ENCODE measurements at places on chromosomes 1 and 21. TPM values are rescaled to one million over a fixed set of nuclear protein-coding genes. Genes with fewer than 3 reads are reported as not detected.

Gene ARHGEF10L
- total RNA-seq = 73.8 TPM

Gene ITLN1
- 0.42 TPM for total RNA-seq

Gene NUP210L
- total RNA-seq = not detected

Gene NFASC
- total RNA-seq = 99.3 TPM

Gene CELA2A
- total RNA-seq = 9.3 TPM

Gene AMPD2
- 85.6 TPM for total RNA-seq

Gene OVAAL
- not detected for total RNA-seq

Gene CHI3L1
- total RNA-seq = 18.8 TPM

GRCh38 chr21:35227786-35228185, 178.7 kb upstream of the RUNX1 start:
- no peak overlapping the region for H3K27ac ChIP-seq
- no peak for DNase-seq
- H3K36me3 ChIP-seq = no peaks in the 10 kb centered on the region
- peaks cover 6% of the 10 kb centered on the region for H3K4me1 ChIP-seq
- no peak overlapping the region for H3K4me3 ChIP-seq
- no peaks in the 10 kb centered on the region for H3K27me3 ChIP-seq

GRCh38 chr1:226816576-226816975, 53.8 kb upstream of the PSEN2 start:
- peaks cover 14% of the 10 kb centered on the region for H3K4me1 ChIP-seq
- no peak overlapping the region for H3K4me3 ChIP-seq
- no peaks in the 10 kb centered on the region for H3K36me3 ChIP-seq
- no peaks in the 10 kb centered on the region for H3K27me3 ChIP-seq
- H3K27ac ChIP-seq = no peak overlapping the region

DNA sequence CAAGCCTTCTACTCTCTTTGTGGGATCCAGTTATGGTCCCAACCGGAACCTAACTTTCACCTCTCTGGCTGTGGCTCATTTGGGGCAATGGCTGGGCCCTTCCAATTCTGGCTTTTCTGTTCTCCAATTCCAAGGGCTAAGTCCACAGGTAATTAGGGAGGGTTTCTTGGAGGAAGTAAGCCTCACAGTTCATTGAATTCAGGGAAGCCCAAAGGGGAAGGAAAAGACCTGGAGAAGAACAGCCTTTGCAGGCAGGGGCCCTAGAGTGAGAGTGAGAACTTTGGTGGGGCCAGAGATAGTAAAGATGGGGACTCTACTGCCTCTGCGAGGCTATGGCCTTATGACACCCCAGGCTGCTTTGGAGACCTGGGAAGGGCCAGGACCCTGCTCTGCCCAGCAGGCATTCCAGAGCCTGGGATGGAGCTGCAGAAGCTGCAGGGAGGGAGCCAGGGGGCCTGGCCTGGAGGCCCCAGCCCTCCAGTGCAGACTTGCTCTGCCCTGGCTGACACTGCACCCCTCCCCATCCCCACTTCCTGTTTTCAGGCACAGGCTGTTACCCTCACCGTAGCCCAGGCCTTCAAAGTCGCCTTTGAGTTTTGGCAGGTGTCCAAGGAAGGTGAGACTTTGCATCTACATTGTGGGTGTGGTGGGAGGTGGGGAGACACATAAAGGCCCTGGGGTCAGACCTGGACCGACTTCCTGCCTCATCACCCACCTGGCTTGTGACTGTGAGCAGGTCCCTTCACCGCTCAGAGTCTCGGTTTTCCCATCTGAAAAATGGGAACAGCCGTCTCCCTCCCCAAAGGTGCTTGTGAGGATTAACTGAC, 18.9 kb downstream of the LDLRAP1 start:
- H3K36me3 ChIP-seq = no peaks in the 10 kb centered on the region
- peaks cover 8% of the 10 kb centered on the region for H3K4me1 ChIP-seq

DNA sequence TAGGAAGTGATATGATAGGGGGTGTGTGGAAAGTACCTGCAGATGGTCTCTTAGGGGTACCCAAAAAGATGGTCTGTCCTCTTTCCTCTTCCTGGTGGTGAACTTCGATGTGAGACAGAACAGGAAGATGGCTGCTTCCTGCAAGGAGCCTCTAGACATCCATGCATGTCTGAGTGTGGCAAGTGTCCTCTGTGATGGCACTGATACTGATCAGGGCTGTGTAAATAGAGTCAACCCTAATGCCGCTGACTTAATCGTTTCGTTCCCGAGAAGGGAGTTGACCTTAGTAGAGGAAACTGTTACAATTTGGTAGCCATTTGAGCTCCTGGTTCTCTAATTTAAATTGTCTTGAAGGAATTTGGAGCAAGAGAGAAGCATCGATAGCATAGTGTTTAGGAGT, 168.6 kb downstream of the VPS13D start:
- no peak overlapping the region for H3K4me3 ChIP-seq
- H3K4me1 ChIP-seq = peaks cover 17% of the 10 kb centered on the region
- H3K27me3 ChIP-seq = no peaks in the 10 kb centered on the region

GRCh38 chr1:182430263-182431068, 19.5 kb upstream of the RGSL1 start:
- no peaks in the 10 kb centered on the region for H3K36me3 ChIP-seq
- no peak for DNase-seq
- no peak overlapping the region for H3K4me3 ChIP-seq
- H3K27ac ChIP-seq = no peak overlapping the region

DNA sequence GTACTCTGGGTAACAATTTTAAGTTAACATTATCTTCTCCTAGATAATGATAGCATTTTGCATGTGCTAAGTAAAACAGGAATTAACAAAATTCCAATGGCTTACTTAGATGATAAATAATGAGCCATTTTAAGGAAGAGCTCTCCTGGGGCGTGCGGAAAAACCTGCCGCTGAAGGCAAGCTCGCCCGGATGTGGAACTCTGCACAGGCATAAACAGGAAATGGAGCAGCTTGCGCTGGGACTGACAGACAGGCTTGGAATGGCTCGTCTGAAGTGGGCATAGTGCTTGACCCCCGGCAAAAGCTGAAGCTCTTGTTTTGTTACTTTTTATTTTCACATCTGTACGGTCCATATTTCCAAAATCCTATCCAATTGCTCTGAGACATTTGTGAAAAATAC, 169.2 kb downstream of the ZNF281 start:
- DNase-seq = no peak
- no peak overlapping the region for H3K4me3 ChIP-seq
- no peaks in the 10 kb centered on the region for H3K36me3 ChIP-seq
- H3K4me1 ChIP-seq = no peaks in the 10 kb centered on the region
- H3K27me3 ChIP-seq = no peaks in the 10 kb centered on the region

- no peak overlapping the region for H3K4me3 ChIP-seq
- H3K27ac ChIP-seq = no peak overlapping the region
- peaks cover 4% of the 10 kb centered on the region for H3K27me3 ChIP-seq
- no peaks in the 10 kb centered on the region for H3K36me3 ChIP-seq
- no peak for DNase-seq
Measured at GRCh38 chr1:50348449-50349241, 74.6 kb downstream of the DMRTA2 start.

DNA sequence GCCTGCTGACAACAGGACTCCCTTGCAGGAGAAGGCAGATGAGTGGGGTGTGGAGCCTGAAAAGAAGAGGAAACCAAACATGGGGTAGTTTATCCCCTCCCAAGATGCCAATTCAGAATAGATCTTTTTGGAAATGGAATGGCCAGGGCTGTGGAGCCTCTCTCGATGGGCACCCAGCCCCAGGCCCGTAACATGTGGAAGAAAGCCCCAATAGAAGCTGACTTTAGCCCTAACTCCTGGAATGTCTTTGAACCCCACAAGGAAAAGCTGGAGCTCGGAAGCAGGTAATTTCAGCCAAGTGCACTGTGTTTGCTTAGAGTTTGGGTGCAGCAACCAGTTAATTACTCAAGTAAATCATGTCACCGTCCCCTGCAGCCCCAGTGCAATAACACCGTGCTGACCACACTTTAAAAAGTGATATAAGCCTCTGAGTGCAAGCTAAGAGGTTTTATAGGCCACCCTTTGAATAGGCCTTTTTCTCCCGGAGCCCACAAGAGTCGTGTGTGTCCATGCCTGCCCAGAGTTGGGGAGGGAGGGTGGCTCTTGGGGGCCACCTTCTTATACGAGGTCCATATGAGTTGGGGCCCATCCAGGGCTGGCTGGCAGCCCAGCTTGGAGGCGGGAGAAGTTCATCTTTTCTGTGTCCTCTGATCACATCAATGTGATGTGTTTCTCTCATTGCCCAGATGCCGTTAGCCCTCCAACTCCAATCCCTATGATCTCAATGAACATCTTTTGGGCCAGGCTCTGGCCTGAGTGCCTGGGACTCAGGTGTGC, 153.2 kb downstream of the TRABD2B start:
- no peaks in the 10 kb centered on the region for H3K4me1 ChIP-seq
- no peaks in the 10 kb centered on the region for H3K36me3 ChIP-seq
- no peak overlapping the region for H3K27ac ChIP-seq

DNA sequence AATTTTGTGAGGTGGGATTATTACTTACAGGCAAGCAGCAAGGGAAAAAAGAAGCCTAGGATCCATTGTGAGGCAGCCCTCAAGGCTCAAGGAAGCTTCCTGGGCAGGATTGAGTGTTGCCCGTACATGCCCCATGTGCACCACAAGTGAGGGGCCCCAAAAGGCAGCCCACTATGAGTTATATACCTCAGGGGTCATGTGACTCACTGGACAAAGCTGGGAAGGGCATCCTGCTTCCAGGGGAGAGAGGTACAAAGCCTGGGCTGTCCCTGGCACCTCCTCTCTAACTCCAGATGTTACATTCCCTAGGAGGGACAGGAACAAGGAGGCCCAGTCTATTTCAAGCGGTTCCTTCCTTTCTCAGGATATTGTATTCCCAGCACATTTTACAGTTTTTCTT, 34.0 kb upstream of the CD1D start:
- H3K36me3 ChIP-seq = no peaks in the 10 kb centered on the region
- no peak overlapping the region for H3K27ac ChIP-seq
- no peak overlapping the region for H3K4me3 ChIP-seq
- no peaks in the 10 kb centered on the region for H3K27me3 ChIP-seq
- peaks cover 22% of the 10 kb centered on the region for H3K4me1 ChIP-seq

DNA sequence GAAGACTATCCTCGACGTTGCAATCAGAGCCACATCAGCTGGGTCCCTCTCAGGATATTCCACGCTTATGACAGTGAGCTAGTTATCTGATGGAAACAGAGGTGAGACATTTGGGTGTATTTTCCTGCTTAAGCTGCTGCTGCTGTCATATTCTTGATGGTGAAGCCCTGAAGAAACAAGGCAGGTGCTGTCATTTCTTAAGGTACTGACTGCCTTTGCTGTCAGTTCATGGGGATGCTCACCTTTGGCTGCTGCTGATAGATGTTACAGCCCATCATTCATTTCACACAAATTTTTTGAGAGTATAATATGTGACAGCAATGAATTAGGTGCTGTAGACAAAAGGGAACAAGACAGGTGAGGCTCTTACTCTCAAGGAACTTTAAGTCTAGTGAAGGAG, 577.4 kb downstream of the LMO4 start:
- no peak overlapping the region for H3K4me3 ChIP-seq
- peaks cover 5% of the 10 kb centered on the region for H3K4me1 ChIP-seq
- DNase-seq = no peak

DNA sequence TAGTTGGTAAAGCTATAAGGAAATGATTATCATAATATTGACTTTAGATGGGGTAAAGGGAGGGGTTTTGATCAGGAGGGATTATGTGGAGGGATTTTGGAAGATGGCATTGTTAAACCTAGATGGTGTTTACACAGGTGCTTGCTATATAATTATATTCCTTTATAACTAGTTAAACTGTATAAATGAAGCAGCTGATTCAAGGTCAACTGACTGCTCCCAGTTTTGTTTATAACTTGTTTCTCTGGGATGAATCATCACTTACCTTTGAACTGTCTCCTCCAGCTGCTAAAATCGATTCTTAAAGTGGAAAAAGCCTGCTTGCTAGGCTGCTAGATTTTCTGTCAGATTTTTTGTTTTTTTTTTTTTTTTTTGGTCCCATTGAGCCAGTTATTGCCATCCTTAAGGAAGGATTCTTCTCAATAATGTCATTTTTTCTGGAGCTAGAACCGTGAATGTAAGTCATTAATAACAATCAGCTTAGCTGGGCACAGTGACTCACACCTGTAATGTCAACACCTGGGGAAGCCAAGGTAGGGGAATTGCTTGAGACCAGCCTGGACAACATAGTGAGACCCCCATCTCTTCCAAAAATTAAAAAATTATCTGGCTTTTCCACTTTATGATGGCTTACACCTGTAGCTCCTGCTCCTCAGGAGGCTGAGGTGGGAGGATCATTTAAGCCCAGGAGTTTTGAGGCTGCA, 153.2 kb downstream of the PIK3R3 start:
- DNase-seq = no peak
- H3K27ac ChIP-seq = no peak overlapping the region
- H3K36me3 ChIP-seq = no peaks in the 10 kb centered on the region
- no peak overlapping the region for H3K4me3 ChIP-seq
- H3K4me1 ChIP-seq = no peaks in the 10 kb centered on the region

GRCh38 chr21:24076179-24076578, 1531.1 kb downstream of the MRPL39 start:
- no peak overlapping the region for H3K4me3 ChIP-seq
- H3K27ac ChIP-seq = no peak overlapping the region
- H3K27me3 ChIP-seq = no peaks in the 10 kb centered on the region
- H3K36me3 ChIP-seq = no peaks in the 10 kb centered on the region
- DNase-seq = no peak
- H3K4me1 ChIP-seq = no peaks in the 10 kb centered on the region

- H3K4me3 ChIP-seq = peak overlapping the region; percentile 46
- H3K27ac ChIP-seq = peak overlapping the region; percentile 82
- peaks cover 71% of the 10 kb centered on the region for H3K4me1 ChIP-seq
- no peaks in the 10 kb centered on the region for H3K36me3 ChIP-seq
- no peaks in the 10 kb centered on the region for H3K27me3 ChIP-seq
- DNase-seq = no peak
Measured at GRCh38 chr1:115337276-115337632, 795 bp downstream of the NGF start.

GRCh38 chr1:213852107-213852506, 135.7 kb upstream of the PROX1 start:
- H3K27me3 ChIP-seq = no peaks in the 10 kb centered on the region
- no peak for DNase-seq
- no peak overlapping the region for H3K4me3 ChIP-seq
- H3K4me1 ChIP-seq = no peaks in the 10 kb centered on the region
